ENCODE measurements at places on chromosomes 5 and 9.

DNA sequence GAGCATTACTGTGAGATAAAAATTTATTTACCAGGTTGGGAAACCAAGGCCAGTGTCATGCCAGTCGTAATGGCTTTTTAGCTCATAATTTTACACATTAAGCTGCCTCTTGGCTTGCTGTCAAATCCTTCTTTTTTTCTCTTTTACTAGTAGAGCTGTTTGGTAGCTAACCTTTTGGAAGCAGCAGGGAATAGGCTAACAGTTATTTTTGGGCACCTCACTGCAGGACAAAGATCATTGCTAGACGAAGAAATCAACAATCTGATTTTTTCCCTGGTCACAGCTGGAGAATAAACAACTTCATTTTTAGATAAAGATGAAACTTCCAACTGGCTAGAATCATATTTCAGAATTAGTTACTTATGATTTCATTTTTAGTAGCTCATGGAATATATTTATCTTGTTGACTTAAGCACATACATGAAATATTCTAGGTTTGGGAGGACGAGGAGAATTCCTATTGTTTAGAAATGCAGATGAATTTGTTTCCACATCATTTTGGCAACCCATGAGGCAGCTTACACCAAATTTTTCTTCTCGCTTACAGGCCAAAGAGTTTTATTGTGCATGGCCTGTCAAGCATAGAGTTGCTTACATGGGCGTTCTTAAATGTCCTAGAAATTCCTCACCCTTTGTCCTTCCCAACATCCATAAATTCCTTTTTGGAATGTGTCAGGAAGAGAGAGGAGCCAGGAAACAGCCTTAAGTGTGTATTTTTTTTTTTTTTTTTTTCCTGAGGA, 19.6 kb downstream of the TNC start:
- peak; percentile 81 for DNase-seq

GRCh38 chr5:72844218-72844603, 27.8 kb downstream of the TNPO1 start:
- no peak for DNase-seq

GRCh38 chr5:159825551-159826051, 90.7 kb upstream of the ADRA1B start:
- DNase-seq = peak; percentile 56

DNA sequence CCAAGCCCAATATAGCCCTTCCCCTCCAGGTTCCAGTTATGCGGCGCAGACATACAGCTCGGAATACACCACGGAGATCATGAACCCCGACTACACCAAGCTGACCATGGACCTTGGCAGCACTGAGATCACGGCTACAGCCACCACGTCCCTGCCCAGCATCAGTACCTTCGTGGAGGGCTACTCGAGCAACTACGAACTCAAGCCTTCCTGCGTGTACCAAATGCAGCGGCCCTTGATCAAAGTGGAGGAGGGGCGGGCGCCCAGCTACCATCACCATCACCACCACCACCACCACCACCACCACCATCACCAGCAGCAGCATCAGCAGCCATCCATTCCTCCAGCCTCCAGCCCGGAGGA, 6.3 kb downstream of the NR4A3 start:
- no peak for DNase-seq

- peak; percentile 78 for DNase-seq
Measured at GRCh38 chr5:179827680-179828079, 7.0 kb downstream of the SQSTM1 start.

GRCh38 chr5:175394601-175395000, 49.4 kb downstream of the DRD1 start:
- peak; percentile 47 for DNase-seq

DNA sequence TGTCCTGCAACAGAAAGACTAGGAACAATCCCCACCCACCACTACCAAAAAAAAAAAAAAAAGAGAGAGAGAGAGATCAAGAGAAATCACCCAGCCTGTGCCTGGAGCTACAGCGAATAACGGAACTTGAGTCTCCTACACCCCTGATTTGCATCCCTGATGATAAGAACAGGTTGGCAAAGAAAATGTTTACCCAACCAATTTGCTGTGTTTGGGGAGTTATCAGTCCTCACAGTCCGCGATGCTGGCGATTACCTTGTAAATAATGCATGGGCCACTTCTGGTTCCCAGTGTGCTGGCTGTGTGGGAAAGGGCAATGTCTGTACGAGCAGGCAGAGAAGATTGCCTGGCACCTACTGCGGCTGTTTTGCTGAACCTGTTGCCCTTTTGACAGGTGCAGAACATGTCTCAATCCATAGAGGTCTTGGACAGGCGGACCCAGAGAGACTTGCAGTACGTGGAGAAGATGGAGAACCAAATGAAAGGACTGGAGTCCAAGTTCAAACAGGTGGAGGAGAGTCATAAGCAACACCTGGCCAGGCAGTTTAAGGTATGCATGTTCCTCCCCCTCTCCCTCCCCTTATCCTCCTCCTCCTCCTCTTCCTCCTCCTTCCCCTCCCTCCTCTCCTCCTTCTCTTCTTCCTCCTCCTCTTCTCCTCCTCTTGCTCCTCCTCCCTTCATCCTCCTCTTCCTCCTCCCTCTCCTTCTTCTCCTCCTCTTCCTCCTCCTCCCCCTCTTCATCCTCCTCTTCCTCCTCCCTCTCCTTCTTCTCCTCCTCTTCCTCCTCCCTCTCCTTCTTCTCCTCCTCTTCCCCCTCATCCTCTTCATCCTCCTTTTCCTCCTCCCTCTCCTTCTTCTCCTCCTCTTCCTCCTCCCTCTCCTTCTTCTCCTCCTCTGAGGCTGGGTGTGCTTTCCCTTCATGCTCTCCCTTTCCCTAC, 8.3 kb downstream of the OLFM1 start:
- DNase-seq = no peak

DNA sequence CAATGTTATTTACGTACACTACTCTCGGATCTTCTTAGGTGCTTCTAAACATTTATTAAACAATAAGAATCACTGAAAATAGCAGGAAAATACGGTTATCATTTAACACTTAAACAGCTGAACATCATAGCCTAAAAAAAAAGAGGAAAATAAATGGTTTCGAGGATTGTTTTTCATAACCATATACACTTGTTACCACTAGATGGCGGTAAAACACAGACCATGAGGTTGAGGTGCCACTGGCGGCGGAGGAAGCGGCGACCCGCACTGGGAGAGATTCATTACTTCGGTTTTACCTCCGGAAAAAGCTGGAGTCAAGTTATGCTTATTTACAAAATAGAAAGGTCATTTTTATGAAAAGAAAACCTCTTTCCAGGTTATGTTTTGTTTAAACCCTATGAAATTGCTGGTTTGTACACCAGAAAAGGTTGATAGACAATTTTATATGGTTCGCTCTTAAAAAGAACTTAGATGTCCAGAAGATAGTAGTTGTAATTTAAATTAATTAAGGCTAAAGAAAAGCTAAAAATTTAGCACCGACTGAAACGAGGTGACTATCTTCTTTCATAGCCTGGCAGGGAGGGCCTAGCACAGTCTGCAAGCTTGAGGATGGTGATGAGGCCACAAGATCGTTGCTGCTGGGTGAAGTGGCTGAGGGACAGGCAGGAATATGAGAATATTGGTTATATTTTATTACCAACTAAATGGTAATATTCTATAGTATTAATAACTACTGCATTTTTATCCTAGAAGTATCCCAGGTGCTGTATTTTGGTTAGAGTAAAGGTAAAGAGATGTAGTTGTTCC, 605.7 kb downstream of the RAB3C start:
- DNase-seq = peak; percentile 72

DNA sequence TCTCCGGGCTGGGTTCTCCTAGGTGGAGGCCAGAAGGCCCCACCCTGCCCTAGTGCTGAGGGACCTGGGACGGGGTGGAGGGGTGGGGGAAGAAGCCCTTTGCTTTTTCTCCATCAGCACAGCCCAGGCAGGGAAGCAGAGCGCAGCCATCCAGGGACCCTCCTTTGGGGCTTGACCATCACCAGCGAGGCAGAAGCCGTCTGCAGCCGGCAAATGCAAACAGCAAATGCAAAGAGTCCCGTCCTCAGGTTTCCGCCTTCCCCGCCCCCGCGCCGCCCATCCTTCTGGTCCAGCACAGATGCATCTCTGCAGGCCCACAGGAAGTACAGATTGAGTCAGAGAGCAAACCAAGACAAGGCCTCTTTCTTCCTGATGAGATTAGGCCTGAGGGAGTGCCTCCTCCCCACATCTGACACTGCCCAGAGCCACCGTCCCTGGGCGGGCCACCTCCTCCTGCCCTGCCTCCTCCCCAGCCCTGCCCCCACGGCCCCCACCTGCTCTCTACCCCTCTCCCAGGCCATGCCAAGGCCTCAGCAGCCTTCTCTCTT, 23.4 kb downstream of the CORO2A start:
- DNase-seq = peak; percentile 68

GRCh38 chr9:68973619-68974018, 40.3 kb downstream of the PRKACG start:
- DNase-seq = no peak

DNA sequence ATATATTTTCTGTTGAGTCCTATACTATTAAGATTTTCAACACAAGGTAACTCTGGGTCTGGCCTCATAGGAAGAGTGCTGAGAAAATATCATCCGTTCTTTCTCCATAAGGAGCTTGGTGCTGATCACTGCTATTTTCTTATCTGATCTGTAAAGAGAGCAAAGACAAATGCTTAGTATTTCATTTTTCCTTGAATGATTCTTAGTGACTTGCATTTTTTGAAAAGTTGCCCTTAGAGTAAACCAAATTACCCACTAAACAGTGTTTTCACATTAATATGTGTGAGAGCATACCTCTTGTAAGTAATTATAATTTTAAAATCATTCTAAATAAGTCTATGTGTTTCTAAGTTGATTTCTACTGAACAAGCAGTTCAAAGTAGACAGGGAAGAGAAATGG, 121.3 kb upstream of the CTSV start:
- no peak for DNase-seq

- no peak for DNase-seq
Measured at GRCh38 chr5:14197056-14197455, 53.9 kb downstream of the TRIO start.

GRCh38 chr9:38186404-38187115, 117.5 kb upstream of the SHB start:
- DNase-seq = no peak

DNA sequence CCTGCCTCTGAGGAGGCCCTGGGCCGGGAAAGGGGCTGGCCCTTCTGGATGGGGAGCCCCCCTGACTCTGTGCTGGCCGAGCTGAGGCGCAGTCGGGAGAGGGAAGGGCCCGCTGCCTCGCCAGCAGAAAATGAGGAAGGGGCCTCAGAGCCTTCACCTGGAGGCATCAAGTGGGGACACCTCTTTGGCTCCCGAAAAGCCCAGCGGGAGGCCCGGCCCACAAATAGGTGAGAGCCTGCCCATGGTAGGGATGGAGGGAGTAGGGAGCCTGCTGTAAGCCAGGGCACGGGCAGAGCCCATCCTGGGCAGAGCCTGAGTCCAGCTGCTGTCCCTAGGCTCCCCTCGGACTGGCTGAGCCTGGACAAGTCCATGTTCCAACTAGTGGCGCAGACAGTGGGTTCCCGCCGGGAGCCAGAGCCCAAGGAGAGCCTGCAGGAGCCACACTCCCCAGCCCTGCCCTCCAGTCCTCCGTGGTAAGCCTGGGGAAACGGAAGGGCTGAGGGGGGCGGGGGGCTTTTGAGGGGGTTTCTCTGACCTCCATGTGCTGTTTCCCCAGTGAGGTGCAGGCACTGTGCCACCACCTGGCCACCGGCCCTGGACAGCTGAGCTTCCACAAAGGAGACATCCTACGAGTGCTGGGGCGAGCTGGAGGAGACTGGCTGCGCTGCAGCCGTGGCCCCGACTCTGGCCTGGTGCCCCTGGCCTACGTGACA, 44.3 kb upstream of the TESK1 start:
- DNase-seq = no peak

GRCh38 chr9:129204840-129205239, 26.8 kb upstream of the IER5L start:
- DNase-seq = no peak

GRCh38 chr5:34626036-34626435, 30.1 kb upstream of the RAI14 start:
- peak; percentile 86 for DNase-seq

DNA sequence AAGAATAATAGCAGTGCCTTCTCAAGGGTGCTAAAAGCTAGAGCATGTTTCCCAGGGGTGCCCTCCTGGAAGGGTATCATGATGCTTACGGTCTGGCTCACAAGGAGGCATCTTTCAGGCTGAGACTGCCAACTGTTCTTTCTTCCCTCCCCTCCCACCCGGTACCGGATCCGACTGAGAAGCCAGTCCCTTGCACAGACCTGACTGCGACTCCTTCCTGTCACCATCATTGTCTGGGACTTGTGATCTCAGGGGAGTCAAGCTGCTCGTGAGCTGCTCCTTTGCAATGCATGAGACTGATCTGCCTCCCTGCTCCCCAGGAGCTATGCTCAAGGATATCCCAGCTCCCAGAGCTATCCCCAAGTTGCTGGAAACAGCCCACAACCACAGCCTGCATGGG, 170.8 kb downstream of the GADD45G start:
- DNase-seq = no peak

- DNase-seq = peak; percentile 81
Measured at GRCh38 chr9:112046181-112046580, 128.9 kb downstream of the SUSD1 start.

DNA sequence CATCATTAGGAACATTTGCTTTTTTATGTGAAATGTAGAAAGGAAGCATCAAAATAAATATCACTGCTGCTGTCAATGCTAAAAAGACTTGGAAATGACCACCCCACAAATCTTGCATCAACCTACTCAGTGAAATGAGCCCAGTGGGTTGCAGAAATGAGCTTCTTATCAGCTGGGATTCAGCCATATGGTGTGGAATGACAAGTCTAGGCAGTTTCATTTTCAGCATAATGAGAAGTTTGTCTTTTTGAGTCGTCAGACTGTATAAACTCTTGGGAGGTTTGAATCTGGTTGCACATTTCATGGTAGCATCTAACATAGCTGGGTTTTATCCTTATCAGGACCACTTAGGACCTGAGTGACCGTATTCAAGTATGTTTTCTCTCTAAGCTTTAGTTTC, 251.1 kb upstream of the PPP1R2B start:
- no peak for DNase-seq

DNA sequence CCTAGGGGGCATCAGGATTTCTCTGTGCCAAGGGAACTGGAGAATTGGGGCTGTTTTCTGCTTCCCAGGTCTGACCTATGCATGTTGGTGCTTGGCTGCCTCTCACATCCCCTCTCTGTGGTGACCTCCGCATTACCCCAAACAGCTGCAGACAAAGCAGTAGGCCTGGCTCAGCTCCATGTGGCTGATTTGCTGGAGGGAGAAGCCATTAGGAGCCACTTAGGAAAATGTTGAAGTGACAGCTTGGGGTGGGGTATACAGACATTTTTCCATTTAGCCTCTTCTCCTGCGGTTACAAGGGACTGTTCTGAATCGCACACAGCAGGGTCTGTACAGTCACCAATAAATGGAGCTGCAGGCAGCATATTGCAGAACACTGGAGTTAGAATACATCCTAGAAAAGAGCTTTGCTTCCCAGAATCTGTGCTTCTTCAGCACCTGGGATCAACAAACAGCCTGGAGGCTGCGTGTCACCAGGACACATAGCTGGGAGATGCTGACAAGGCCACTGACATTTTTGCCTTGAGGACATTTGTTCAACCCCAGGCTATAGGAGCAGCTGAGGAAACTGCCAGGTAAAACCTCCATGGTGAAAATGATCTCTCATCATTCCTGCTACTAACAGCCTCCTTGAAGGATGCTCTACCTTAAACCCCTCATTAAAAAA, 335.3 kb downstream of the DIRAS2 start:
- DNase-seq = no peak

- peak; percentile 53 for DNase-seq
Measured at GRCh38 chr9:134709512-134710270, 68.1 kb downstream of the COL5A1 start.

Data from EH (cell line).